ENCODE measurements at places on chromosomes 6 and 20. TPM values are rescaled to one million over a fixed set of nuclear protein-coding genes. Genes with fewer than 3 reads are reported as not detected.

DNA sequence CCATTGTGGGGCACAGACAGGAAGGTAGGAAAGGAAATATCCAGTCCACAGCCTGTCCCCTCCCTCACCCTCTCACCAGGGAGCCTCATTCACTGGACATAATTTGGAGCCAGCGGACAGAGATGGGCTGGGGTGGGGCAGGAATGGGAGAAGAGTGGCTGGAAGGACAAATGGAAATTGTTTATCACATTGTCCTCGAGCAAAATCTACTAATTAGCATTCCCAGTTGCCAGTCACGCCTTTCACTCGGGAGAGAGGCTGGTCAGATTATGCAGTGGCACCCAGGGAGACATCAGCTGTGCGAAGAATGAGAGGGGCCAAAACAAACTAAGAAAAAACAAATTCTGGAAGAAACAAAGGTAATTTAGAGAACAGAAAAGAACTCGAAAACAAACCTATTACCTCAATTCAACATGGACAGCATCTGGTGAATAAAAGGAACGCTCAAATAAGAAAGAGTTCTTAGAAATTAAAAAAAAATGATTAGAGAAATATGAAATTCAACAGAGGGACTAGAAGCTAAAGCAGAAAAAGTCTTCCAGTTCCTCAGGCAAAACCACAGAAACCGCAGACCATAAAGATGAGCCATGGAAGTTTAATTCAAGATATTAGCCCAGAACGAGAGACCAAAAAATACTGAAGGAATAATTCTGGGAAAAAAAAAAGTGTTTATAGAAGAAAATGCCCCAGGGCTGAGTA lies 108.5 kb upstream of the RALGAPA2 start:
- DNase-seq = no peak

DNA sequence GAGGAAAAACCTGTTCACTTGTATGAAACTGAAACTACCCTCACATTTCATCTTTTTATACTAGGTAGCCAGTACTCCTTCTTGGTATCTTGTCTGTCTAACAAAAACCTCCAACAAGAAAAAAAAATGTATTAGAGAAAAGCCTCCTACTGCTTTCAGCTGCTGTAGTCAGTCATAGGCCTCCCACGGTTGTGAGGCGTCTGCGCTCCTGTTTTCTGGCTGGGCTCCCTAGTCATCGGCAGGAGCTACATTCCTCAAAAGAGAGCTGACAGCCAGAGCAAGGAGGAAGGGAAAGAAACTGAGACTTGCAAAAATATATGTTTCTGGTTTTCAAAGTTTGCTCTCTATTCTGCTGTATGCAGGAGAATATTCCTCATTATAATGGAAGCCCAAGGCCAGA lies 517.0 kb downstream of the LMBRD1 start:
- DNase-seq = no peak

- no peak for DNase-seq
Observed at GRCh38 chr6:73309535-73309784, 44.6 kb downstream of the DPPA5 start.

DNA sequence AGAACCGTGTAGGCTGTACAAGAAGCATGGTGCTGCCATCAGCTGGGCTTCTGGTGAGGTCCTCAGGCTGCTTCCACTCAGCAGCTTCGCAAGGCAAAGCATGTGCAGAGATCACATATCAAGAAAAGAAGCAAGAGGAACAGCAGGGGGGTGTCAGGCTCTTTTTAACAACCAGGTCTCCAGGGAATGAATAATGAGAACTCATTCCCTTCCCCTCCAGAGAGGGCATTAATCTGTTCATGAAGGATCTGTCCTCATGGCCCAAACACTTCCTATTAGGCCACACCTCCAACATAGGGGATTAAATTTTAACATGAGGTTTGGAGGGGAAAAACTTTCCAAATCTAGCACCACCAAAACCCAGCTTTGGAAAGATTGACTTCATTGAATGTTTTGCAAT lies 20.0 kb downstream of the GINM1 start:
- DNase-seq = no peak

DNA sequence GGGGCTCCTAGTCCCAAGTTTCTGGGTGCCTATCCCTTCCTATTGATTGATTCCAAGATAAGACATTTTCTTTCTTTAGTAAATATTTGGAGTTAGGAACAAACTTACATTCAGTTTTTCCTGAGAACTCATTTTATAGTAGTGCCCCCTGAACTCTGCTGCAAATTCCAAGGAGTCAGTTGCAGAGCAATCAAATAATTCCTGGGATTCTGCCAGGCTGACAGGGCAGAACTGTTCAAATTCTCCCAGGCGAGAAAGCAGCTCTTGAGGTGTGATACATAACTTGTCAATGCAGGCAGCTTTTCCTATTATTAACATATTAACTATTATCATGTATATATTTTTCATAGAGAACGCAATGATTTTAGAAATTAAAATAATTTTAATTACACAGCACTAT lies 15.9 kb upstream of the ZBTB24 start:
- no peak for DNase-seq

DNA sequence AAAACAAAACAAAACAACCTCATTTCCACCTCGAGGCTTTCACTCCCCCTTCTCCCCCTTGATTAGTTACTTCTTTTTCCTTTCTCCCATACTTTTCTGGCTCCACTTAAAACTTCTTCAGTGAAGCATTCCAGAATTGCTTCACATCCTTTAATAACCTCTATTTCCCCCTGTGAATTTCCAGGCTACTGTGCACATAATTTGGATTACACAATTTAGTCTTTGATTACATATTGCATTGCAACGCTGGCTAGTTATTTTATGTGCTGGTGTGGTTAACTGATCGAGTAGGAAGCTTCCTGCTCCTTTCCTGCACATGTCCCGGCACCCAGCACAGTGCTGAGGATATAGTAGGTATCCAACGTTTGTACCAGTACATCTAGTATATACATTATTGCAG lies 28.1 kb upstream of the EEF1E1 start:
- no peak for DNase-seq

DNA sequence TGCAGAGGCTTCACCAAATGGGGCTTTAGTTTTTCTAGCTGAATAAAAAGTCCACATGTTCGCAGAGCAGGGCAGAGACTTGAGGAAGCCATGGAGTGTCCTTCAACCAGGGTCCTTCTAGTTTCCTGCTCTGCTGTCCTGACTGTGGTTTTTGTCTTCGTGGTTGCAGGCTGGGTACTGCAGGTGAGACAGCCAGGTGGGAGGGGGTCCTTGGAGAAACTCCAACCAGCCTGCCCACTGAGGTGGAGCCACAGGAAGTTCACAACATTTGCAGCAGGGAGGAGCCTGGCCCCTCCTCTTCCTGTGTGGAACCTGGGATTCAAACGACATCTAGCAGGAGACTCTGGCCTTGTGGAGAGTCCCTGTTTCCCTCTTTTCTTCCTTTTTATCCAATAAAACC lies 68.8 kb upstream of the MYLIP start:
- DNase-seq = no peak

DNA sequence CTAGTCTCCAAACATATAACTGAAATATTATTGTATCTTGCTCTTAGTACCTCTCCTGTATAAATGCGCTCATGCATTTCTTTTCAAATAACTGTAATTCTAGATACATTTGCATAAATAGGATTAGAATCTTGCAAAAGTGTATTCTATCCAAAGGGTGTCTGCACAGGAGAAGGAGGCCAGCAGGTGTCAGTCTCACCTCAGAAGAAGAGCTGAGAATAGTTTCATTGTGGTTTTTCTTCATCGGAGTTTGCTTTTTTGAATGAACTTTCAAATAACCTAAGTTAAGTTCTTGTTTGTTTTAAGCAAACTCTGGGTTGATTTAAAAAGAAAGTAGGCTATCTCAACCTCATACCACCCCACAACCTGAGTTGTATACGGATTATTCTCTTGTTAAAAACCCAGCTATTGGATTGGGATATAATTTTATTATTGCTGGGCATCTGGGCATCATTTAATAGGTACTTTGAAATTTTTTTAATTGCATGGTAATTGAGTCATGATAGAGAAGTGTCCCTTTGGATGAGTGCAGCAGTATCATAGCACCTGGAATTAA lies 125.0 kb upstream of the MLIP start:
- DNase-seq = peak; percentile 77

DNA sequence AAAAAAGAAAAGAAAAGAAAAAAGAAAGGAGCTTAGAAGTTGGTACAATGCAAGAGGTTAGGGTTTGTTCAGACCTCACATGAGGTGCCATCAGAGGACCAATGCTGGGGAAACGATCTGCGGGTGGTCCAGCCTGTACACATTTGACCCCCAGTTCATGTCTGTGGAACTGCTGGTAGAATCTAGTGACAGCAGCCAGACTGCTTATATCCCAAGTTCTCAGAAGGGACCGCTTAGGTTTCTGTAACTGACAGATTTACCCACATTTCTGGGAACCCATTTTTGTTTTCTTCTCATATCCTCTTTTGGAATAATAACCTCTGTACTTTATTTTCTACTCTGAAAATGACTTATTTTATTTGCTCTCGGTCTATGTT lies 4.7 kb downstream of the PPP1R18 start:
- no peak for DNase-seq

- no peak for DNase-seq
Observed at GRCh38 chr6:168320634-168321033, 1.1 kb upstream of the DACT2 start.

DNA sequence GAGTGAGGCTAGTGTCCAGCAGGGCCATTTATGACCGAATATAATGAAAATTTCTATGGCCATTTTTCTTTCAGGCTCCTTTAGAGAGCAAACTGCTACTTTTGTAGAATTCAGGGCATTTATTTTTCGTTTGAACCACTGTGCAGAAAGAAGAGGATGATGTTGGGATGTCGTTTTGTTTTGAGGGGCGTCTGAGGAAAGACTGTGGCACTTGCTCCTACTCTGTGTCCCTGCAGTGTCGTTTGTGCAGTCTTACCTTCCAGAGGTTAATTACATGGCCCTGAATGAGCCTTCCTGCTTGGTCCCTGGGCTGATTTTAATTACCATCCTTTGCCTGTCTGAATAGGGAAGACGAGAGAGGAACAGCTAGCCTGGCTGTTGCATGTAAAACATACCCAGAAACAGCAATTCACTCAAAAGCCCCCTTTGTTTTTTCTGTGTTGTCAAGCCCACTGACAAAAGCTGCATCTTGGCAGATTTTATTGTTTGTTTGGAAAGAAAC lies 65.3 kb downstream of the CTNNBL1 start:
- no peak for DNase-seq

- no peak for DNase-seq
Observed at GRCh38 chr20:2136275-2136674, 34.6 kb downstream of the STK35 start.

DNA sequence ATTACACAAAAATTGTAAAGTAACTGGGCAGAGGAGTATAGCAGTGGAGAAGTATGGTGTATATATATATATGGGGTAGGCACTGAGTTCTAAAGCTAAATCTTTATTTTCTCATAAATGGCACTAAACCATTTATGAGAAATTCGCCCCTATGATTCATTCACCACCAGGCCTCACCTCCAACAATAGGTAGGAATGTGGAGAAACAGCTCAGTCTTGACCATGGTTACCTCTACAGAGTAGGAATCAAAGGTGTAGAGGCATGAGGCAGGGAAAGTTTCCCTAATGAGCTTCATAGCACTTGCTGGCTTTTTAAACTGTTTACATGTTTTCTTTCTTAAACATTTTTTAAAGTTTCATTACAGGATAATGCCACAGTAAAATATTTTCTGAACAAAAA lies 36.9 kb upstream of the SUMO4 start:
- DNase-seq = no peak

GRCh38 chr20:2314759-2315439 lies 19.1 kb downstream of the TGM3 start:
- no peak for DNase-seq

GRCh38 chr6:133436652-133437051 lies 195.5 kb downstream of the EYA4 start:
- DNase-seq = no peak

- no peak for DNase-seq
Observed at GRCh38 chr6:32609391-32609730, 19.7 kb upstream of the HLA-DRB1 start.

GRCh38 chr6:107319906-107320530 lies 139.3 kb downstream of the PDSS2 start:
- DNase-seq = peak; percentile 64

DNA sequence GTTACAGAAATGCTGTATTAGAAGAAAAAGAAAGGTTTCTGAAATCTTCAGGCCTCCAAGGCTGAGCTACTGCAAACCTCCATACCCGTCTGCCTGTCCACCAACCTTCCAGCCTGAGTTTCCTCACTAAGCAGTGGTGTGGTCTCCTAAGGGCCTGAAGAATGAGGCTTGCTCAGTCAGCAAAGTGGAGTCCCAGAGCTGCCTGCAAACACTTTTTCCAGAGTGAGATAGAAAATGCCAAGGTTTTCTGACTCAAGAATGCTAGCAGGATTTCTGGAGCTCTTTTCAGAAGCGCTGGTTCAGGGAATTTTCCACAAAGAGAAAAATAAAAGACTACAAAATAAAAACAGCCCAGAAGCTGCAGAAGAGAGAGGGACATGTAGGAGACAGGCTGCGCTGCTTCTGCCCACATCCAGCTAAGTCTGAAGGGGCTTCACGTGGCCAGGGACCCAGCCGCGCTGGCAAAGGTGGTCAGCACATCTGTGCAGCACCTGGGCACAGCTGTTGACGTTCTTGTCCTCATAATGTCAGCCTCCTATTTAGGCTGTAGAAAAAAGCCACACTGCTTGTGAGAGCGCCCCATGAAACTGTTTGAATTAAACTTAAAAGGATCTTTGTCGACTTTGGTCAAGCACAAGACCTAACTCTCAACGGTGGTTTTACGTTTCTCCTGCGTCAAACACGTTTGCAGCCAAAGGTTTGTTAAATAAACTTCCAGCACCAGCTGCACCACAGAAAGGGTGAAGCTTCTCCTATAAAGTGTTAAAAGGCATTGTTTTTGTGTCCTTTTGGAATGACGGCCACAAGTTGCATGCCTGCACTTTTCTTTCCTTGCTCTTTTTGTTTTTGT lies 209.0 kb downstream of the THBS2 start:
- no peak for DNase-seq

DNA sequence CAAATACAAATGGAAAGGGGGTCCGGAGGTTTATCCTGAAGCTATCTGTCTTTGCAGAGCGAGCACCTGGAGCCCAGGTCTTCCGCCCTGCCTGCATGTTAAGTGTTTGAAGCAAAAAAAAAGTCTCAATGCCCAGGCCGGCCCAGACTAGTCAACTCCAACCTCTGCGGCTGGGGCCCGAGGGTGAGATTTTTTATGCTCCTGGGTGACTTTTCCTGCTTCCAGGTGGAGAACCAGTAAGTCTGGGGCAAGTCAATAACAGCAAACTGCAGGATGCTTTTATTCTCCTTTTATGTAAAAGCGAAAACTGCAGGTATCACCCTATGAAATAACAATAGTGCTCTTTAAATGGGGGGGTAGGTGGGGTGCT lies 2.0 kb upstream of the ZBP1 start:
- DNase-seq = no peak

GRCh38 chr6:131947986-131948661 lies 3.0 kb downstream of the CCN2 start:
- peak; percentile 80 for DNase-seq

LY6G6D gene
- not detected for total RNA-seq

EZR gene
- 90.7 TPM for total RNA-seq

GPLD1 gene
- 0.17 TPM for total RNA-seq

C6orf118 gene
- not detected for total RNA-seq

EEF1A1 gene
- total RNA-seq = 26,919 TPM

TSPO2 gene
- not detected for total RNA-seq

DNAH8 gene
- under 0.01 TPM for total RNA-seq

C20orf144 gene
- total RNA-seq = not detected

PDE7B gene
- 58.5 TPM for total RNA-seq

Measured in dermis blood vessel endothelial cell (primary cell).